Activated CD4-positive, alpha-beta T cell treated with anti-CD3 and anti-CD28 coated beads, Interleukin-2, amount 10 ng/mL, durations not matched to agents 24 days and 14 days (primary cell): ENCODE measurements at places on chromosomes 7 and 10. TPM values are rescaled to one million over a fixed set of nuclear protein-coding genes. Genes with fewer than 3 reads are reported as not detected.
A peak's percentile ranks its signal among the peaks of the same experiment; 100 is the strongest.

GRCh38 chr10:111118758-111119157 lies 41.9 kb downstream of the ADRA2A start:
- no peak overlapping the region for H3K4me3 ChIP-seq
- H3K4me1 ChIP-seq = peaks cover 10% of the 10 kb centered on the region
- H3K27ac ChIP-seq = no peak overlapping the region

GRCh38 chr10:111599943-111600342 lies 523.1 kb downstream of the ADRA2A start:
- H3K36me3 ChIP-seq = no peaks in the 10 kb centered on the region
- H3K27ac ChIP-seq = no peak overlapping the region
- no peak for DNase-seq
- H3K27me3 ChIP-seq = no peaks in the 10 kb centered on the region
- H3K4me1 ChIP-seq = no peaks in the 10 kb centered on the region
- no peak overlapping the region for H3K4me3 ChIP-seq

Gene TTYH3
- total RNA-seq = 35.6 and 38.0 TPM in 2 replicates

- peak; percentile 95 for DNase-seq
- H3K27ac ChIP-seq = peak within 1 kb of the TSS; percentile 95
- no peaks in the 10 kb centered on the region for H3K27me3 ChIP-seq
- peaks cover 32% of the 10 kb centered on the region for H3K4me1 ChIP-seq
- H3K4me3 ChIP-seq = peak within 1 kb of the TSS; percentile 89
- H3K36me3 ChIP-seq = peaks cover 13% of the 10 kb centered on the region
Observed at GRCh38 chr7:73557397-73558257, at the start of gene BCL7B. Gene BCL7B, minus strand, starts transcription at chr7:73557690. Its CDS starts 112 bp downstream, at chr7:73557578.

DNA sequence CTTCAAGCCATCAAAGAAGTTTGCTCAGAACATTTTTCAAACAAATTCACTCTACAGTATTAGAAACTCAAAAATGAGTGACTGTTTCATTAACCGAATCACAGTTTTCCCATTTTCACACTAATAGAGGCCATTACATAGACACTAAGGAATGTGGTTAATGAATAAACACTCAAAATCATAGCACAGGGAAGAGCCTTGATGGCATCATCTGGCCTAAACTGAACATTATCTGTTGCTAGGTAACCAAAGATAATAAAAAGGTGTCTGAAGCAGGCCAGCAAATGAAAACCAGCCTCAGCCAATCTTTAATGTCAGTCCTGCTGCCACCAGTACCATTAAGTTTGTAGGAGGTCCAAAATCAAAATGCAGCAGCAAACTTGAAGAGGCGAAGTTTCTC lies 492.4 kb upstream of the STEAP1 start:
- DNase-seq = no peak
- H3K4me3 ChIP-seq = no peak overlapping the region
- no peaks in the 10 kb centered on the region for H3K4me1 ChIP-seq
